Stimulated activated CD4-positive, alpha-beta T cell treated with anti-CD3 and anti-CD28 coated beads, Interleukin-12 subunit alpha, Interleukin-12 subunit beta, amount 100 ng/mL, for 48 hours (primary cell): ENCODE measurements at places on chromosomes 6 and 20.

GRCh38 chr6:36826520-36827227 lies 12.6 kb downstream of the CPNE5 start:
- DNase-seq: no peak

DNA sequence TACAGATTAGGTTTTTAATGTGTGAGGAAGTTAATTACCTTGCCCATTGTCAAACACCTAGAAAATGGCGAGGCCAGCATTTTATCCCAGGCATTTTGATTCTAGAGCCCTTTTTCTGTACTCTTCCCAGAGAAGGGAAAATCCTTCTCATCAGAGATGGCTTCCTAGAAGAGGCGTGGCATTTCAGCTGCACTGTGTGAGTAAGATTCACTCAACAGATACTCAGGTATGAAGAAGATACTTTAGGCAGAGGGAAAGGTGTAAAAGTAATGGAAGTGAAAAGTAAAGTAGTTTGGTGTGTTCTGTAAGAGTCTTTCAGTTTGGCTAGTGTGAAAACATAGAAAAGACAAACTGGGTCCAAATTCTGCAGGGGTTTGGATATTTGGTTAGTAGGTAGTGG lies 113.8 kb downstream of the MAP3K4 start:
- no peak for DNase-seq

- DNase-seq: no peak
These were observed 14.4 kb downstream of the CYB5R4 start for GRCh38 chr6:83873869-83874268.

DNA sequence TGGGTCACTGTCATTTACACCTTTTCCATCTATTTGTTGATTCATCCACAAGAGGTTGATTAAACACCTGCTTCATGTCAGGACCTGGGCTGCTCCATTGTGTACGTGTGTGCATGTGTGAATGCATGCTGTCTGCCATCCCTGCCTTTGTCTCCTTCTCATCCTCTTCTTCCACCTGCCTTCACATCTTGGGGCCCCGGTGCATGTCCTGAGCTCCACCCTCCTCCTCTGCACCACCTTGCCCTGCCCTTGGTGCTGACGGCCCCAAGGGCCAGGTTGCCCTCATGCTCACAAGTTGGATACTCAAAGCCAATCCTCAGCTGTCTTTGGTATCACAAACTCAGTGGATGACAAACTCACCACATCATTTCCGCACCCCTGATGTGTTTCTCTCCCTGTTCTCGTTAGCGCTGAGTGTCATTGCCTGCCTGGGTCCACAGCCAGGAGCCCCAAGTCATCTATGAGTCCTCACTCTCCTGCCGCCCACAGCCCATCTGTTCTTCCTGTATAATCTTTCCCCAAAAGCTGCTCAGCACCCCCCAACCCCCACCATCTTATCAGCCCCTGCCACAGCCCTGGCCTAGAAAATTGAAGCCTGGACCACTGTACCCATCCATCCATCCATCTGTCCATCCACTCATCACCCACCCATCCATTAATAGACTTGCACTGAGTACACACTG lies 85.0 kb downstream of the SRC start:
- DNase-seq: no peak

- no peak for DNase-seq
These were observed 47.7 kb upstream of the POLR1H start for GRCh38 chr6:30013291-30013922.

- DNase-seq: no peak
These were observed 65.9 kb downstream of the RIN2 start for GRCh38 chr20:19823971-19824370.

GRCh38 chr6:131780600-131780999 lies 27.2 kb upstream of the ENPP1 start:
- DNase-seq: no peak

GRCh38 chr6:26351544-26351953 lies 13.4 kb upstream of the BTN3A2 start:
- no peak for DNase-seq

DNA sequence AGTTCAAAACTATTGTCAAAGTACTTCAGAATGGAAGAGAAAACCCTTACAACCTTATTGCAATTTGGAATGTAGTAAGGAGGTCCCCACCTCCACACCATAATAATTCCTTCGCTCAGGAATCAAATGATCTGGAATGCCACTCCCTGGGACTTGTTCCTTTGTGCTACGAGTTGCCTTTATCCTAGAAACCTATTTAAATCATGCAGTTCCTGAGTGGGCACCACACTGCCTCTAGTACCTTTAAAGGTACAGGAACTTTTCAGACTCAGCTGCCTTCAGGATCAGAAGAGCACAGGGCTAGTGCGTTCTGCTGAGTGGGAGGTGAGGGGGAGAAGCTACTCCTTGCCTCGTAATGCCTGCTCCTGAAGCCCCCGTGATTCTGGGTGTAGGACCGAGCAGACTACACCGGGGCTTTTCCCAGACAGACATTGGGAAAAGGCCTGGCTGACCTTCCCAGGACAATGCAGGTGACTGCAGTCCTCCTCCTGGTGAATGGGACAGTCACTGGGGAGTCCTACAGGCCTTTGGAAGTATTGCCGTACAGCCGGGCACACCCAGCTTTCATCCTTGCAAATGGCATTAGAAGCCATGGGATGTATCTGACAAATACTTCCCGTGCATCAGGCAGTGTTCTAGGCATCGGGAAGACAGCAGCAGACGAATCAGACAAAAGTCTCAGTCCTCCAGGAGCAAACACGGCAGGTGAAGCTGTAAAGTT lies 11.8 kb upstream of the TUBB2B start:
- DNase-seq: no peak
